ENCODE measurements at places on chromosomes 1 and 21.

DNA sequence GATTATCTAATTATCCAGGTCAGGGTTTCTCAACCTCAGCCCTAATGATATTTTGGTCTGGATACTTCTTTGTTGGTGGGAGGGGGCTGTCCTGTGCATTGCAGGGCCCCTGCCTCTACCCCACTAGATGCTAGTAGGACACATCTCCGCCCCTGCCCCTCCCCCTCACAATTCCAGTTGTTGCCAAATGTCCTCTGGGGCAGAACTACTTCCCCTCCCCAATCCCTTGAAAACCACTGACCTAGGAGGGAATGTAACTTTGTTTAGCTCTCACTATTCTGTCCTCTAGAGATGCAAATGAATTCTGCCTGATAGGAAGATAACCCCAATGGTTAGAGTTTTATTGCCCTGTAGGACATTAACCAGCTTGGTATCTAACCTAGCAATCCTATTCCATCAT lies 8.1 kb downstream of the CACNA1S start:
- DNase-seq = no peak

DNA sequence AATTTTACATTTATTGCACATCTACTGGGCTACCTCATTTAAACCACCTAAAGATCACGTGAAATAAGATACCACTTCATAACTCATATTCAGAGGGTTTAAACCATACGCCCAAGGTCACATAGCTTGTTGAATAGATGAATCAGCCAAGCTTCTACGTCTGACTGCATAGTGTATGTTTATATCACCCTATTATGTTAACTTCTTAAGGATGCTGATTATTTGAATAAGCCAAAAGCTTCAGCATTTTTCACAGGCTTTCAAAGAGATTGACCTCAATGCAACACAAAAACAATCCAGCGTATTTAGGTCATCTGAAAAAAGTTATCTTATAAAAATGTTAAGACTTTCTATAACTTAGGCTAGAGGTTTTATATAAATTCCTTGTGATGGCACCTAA lies 373.8 kb downstream of the TGFB2 start:
- DNase-seq = no peak

DNA sequence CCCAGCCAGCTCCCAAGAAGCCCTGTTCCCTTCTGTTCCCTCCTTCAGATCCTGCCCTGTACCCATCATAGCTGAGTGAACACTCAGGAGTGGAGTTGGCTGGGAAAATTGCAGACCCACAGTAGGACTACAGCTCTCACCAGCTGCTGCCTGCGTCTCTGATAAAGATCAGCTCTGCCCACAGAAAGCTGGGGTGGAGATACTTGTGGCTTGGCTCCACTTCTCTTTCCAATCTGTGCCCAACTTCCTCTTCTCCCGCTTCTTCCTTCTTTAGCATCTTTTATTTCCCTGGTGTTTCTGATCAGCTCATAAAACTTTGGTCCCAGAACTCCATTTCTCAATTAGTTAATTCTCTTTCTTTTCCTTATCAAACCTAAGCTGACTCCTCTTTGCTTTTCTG lies 5.5 kb upstream of the CD1A start:
- no peak for DNase-seq

GRCh38 chr21:21664871-21665270 lies 666.7 kb downstream of the NCAM2 start:
- no peak for DNase-seq

DNA sequence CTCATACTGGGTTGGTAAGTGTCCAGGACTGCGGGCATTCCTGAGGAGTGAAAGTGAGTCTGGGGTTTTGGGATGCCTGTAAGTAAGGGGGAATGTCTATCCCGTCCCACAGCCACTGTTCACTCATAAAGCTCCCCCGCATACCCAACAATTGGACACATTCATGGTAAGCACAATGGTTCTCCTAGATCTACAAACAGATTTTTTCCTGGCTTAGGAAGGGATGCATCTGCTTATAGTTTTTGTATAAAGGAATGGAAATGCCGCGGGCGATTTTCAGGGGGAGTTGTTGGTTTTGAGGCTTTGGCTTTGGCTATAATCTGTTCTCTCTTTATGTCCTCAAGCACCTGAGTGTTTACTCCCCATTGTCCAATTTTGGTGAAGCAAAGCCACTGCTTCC lies 7.1 kb downstream of the ERVH48-1 start:
- no peak for DNase-seq

DNA sequence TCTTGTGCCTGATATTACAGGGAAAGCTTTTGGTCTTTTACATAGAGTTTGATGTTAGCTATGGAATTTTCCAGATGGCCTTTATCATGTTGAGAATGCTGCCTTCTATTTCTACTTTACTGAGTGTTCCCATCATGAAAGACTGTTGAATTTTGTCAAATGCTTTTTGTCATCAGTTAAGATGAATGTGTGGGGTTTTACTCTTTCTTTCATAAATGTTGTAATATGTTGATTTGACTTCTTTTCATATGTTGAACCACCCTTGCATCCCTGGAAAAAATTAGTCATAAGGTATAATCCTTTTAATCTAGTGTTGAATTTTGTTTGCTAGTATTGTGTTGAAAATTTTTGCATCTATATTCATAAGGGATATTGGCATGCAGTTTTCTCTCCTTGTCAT lies 16.1 kb upstream of the HOOK1 start:
- no peak for DNase-seq

GRCh38 chr1:204506201-204506968 lies 9.8 kb upstream of the MDM4 start:
- peak; percentile 84 for DNase-seq

DNA sequence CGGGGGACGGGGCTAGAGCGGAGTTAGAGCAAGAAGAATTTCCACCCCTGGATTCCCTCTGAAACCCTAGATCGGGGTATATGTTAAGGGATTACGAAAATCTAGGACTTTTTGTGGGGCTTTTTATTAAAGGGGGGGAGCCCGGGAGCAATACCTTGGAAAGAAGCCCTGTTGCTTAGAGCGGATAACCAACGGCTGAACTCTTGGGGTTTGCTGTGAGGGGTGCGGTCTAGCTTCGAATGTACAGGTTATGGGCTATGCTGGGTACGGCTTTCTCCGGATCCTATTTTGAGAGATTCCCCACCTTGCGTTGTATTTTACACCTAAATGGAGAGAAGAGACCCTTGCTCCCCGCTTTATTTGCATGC lies 626 bp downstream of the DYRK3 start:
- no peak for DNase-seq

- DNase-seq = no peak
Measured at GRCh38 chr1:203040513-203041275, 14.4 kb downstream of the PPFIA4 start.

DNA sequence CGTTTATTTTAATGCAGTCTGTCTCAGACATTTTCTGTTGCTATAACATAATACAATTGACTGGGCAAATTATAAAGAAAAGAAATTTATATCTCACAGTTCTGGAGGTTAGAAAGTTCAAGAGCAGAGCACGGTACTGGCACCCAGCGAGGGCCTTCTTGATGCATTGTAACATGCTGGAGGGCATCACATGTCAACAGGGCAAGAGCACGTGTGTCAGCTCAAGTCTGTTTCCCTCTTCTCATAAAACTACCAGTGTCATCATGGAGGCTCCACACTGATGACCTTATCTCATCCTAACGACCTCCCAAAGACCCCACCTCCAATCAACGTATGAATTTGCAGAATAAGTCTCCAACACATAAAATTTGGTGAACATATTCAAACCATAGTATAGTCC lies 90.6 kb upstream of the GRIK1 start:
- DNase-seq = no peak

DNA sequence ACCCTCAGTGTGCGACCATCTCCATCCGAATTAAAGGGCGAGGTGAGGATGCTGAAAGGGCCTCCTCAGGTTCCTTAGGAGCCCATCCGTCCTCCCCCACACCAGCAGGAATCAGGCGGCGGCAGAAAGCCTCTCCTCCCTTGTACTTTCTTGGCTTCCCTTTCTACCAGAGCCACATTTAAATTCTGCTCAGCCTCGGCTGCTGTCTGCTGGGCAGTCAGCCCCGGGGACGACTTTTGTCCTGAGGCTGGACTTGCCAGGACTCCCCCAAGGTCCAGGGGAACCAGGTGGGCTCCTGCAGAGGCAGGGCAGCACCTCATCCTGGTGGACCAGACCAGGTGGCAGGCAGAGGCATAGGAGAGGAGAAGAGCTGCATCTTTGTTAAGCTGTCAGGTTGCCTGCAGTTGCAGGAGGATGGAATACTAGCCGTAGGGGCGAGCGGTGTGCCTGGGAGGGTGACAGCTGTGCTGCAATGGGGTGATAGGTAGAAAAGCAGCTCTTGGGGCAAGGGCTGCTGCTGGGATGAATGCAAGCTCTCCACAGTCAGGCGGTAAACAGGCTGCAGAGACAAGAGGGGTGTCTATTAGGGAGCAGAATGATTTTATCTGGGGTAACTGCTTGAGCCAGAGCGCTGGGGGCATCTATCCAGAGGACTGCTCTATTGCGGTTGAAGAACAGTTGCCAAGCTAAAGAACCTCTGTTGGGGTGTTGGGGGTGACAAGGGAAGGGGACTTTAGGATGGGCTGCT lies 46.2 kb upstream of the WASF2 start:
- DNase-seq = no peak

- no peak for DNase-seq
Measured at GRCh38 chr21:26098772-26099397, 71.7 kb downstream of the APP start.

DNA sequence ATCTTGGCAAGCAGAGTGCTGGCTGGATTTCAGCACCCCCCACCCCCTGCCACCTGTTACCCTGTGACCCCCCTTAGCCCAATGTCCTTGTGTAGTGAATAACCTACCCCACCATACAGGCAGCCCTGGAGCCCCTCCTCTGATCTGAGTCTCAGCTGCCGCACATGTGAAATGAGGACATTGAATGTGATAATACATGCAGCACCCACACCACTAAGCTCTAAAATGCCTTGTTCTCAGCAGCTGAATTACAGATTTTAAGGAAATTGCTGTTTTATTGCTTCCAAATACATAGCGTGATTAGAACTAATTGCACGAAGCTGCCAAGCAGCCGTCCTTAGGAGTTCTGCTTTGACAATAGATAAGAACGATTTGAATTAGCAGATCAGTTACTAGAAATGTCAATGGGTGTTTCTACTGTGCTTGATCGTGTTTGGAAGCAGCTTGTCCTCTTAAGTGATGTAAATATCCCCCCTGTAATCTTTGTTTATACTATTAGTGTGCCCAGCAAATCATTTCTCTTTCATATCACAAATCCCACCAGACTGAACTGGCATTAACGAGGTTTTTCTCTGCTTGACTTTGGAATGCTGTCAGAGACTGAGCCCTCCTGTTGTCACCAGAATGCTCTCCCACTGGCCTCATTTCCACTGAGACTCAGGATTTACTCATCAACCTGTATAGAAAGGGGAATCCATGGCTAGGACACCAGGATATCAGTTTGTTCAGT lies 4.9 kb downstream of the SLAMF8 start:
- DNase-seq = no peak

GRCh38 chr1:203636291-203636690 lies 9.7 kb downstream of the ATP2B4 start:
- DNase-seq = no peak

- no peak for DNase-seq
Measured at GRCh38 chr1:149888999-149889289, 10.4 kb upstream of the BOLA1 start.

GRCh38 chr1:189121941-189122340 lies 1355.7 kb downstream of the BRINP3 start:
- no peak for DNase-seq

- DNase-seq = no peak
Measured at GRCh38 chr1:222278501-222278900, 269.4 kb downstream of the HHIPL2 start.

DNA sequence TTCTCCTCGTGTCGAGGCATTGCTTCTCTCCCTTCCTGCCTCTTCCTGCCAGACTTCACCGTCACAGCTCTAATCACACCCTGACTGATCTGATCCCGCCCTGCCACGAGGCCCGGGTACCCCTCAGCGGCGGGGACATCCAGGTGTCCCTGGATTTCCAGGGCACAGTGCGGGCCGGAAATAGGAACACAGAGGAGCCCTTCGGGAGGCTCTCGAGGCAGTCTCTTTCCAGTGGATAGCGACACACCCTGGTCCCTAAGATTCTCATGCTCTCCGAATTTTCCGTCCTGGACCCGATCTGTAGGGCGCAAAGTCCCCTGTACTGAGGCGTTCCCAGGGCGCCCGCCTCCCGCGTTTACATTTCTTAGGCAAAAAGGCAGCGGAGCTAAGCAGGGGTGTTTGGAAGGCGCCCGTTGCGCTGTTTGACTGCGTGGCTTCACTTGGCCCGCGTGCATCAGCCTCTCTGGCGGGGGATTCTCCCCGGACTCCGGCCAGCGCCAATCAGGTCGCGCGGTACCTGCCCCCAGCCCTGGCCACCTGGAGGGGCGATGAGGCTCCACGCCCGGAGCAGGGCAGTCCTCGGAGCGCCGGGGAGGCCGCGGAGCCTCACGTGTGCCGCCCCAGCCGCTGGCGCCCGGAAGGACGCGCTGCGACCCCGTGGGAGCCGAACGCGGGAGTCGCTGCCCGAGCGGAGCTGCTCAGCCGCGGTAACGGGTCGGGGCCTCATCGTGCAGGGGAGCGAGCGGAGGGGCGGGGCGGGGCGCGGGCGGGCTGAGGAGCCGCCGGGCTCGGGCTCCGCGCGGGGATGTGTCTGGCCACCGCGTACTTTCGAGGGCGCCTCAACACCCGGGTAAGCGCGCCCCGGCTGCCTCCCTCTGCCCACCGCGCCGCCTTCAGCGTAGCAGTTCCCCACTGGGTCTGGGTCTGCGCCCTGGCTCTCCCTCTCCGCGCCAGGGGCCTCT lies at the start of gene FAM163A:
Gene FAM163A (plus strand): TSS at position 575 of the 962 bp plus-strand sequence. CDS start 69,807 bp downstream, outside the sequence.
- no peak for DNase-seq

- no peak for DNase-seq
Measured at GRCh38 chr21:40284409-40284808, 417.2 kb downstream of the PCP4 start.

- DNase-seq = no peak
Measured at GRCh38 chr1:235078480-235079381, 49.9 kb downstream of the TOMM20 start.

GRCh38 chr1:32393136-32393535 lies 1.1 kb downstream of the BSDC1 start:
- peak; percentile 20 for DNase-seq

Measured in CD4-positive, alpha-beta T cell treated with Interleukin-12 subunit alpha and Interleukin-12 subunit beta, for 1 hour (primary cell).